ENCODE measurements at places on chromosomes 6 and 20.

- DNase-seq, result no peak
These were observed 4.7 kb upstream of the TRMT11 start for GRCh38 chr6:125981571-125982185.

DNA sequence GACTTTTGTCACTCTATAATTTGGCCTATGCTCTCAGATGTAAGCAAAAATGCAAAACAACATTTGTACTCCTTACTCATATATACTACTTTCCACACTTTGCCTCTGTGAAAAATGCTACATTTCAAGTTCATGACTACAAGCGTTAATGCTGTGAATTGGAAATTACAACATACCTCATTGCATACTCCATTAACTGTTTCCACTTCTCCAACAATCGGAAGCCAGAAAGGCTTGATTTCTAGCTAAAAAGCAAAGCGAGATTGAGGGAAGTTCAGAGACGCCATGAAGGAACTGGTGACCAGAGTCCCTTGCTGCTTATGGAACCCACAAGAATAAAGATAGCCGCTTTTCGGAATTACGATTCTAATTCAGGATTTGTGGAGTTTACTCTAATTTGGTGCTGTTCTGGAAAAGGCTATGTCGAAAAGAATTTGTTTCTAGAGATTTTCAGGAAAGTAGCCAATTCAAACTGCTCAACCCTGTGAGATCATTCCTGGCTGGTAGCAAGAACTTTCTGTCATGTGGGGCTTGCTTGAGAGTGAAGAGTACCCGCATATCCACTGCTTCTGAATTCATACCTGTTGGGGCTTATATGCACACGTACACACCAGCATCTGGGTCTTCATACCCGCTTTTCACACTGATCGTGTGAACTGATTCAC, 98.0 kb upstream of the CITED2 start:
- no peak for DNase-seq

DNA sequence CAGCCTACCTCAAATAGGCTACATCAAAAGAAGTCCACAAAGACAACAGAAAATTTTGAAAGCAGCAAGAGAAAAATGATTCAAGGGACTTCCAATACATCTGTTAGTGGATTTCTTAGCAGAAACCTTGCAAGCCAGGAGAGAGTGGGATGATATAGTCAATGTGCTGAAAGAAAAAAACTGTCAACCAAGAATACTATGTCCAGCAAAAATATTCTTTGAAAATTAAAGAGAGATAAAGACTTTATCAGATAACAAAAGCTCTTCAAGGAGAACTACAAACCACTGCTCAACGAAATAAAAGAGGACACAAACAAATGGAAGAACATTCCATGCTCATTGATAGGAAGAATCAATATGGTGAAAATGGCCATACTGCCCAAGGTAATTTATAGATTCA, 34.0 kb downstream of the MCHR2 start:
- DNase-seq, result no peak

DNA sequence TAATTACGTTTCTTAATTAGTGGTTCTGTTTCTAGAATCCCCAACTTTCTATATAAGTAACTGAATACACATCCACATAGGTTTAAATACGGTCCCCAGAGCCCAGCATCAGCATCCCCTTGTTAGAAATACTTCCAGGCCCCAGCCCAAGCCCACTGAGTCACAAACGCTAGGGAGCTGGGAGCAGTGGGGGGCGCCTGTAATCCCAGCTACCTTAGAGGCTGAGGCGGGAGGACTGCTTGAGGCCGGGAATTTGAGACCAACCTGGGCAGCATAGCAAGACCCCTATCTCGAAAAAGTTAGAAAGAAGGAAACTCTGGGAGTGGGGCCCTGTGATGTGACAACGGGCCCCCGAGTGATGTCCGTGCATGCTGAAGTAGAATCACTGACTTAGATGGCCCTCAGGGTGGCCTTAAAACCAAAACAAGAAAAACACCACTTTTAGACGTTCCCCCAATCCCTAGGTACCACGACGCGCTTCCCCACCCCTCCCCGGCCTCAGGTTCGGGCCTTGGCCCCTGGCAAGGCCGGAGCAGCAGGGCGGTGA, 1.3 kb upstream of the PPP1R3G start:
- no peak for DNase-seq

DNA sequence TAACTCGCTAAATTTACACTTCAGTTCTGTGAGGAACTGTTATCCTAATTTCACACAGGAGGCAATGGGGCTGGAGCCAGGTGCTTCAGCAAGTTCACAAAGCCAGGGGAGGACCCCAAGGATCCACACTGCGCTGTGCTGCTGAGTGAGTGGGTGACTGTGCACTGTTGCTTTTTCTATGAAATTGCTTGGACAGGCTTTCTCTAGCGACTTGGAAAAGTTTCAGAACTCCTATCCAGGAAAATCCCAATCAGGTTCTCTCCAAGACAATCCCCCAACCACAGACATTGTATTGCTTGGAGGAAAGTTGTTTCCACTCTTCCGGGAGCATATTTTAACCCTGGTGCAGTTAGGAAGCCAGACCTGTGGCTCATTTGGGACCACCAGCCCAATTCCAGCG, 175.9 kb upstream of the CST7 start:
- no peak for DNase-seq

DNA sequence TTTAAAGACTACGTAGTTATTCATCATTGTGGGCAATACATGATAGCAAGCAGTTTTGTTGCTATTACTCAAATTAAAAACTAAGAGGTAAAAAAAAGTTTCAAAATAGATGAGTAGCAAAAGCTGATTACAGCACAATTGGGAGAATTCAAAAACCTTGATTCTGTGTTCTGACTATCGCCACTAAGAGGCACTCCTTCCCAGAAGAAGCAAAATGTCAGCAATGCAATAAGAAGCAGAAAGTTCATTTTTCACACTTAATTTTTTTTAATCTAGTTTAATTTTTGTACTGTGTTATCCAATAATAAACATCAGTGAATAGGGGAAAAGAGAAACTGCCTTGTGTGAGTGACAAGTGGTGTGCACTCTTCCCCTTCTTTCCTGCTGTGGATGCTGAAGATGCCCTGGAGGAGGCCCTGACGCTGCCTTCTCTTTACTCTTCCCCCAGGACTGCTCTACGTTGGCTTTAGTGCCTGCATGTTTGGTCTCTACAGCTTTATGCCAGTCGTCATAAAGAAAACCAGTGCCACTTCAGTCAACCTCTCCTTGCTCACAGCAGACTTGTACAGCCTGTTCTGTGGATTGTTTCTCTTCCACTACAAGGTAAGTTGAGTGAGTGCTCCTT, 263.2 kb upstream of the PLN start:
- DNase-seq, result no peak

GRCh38 chr6:154993710-154994109, 1.4 kb upstream of the TIAM2 start:
- DNase-seq, result no peak

GRCh38 chr6:80967609-80968008, 784.9 kb downstream of the TENT5A start:
- DNase-seq, result no peak

DNA sequence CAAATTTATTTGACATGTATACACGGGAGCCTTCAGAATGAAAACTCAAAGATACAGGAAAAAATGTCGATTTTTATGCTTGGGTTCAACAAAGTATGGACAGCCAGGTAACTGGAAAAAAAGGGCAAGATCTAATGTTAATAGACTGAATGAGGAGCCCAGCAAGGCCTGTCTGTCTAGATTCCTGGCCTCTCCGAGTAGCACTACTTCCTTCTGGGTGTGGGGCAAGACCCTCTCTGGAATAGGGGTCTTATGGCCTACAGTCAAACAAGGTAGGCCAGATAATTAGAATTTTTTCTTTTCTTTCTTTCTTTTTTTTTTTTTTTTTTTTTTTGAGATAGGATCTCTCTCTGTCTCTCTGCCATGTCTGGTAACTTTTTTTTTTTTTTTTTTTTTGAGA, 113.4 kb upstream of the SHLD1 start:
- no peak for DNase-seq

- no peak for DNase-seq
These were observed 637 bp downstream of the TRPC4AP start for GRCh38 chr20:35091816-35092523.

DNA sequence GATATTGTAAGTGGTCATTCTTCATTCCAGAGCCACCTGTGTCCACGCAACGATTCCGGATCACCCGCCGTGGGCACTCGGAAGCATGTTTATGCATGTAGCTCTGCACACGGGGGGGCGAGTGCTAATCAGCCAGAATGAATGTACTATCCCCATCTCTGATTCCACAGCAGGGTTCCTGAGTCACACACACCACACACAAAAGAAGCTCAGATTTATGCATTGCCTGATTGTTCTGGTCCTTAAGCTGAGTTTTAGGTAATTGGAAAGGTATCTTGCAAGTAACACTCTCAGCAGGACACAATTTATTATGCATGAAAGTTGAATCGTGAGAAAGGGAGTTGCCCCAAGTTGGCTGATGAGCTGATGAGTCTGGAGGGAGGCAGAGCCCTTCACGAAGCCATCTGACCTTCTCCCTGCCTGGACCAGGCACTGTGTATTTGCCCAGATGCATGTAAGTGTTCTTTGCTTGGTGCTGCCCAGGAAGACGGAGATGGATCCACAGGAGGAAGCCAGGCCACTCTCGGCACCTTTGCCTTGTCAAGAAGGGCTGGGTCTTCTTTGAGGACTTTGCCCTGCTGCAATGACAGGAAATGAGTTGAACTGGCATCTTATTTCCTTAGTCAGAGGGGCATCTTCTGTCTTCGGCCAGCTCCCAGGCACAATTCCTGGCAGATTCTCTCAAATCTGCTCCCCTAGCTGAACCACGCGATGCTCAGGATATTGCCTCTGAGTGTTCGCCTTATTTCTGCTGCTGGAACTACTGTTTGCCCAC, 141.1 kb downstream of the SYNDIG1 start:
- no peak for DNase-seq

GRCh38 chr6:16380220-16380809, 141.9 kb downstream of the GMPR start:
- no peak for DNase-seq

DNA sequence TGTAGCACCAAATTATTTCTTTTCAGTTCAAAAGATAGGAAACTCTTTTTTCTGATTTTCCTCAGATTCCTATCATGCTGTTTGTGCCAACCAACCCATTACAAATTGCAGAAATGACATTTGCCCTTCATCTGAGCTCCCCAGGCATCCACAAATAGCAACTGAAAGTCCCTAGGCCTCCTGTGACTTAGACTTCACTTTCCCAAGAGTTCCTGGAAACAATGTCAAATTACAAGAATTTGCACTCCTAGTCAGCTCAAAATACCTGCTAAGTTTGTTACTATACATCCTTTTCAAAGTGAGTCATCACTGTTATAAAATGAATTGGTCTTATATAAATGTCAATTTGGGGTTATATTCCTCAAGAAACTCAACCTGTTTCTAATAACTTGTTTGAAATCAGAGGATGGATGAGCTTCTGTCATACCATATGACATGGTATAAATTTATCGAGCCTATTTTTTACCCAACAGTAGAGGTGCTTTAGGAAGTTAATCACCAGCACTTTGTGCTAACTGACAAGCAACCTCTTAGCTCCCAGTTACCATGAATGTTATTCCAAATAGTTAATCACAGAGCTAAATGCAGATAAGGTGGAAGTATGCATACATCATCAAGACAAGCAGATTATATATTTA, 256.5 kb downstream of the HACE1 start:
- DNase-seq, result no peak

DNA sequence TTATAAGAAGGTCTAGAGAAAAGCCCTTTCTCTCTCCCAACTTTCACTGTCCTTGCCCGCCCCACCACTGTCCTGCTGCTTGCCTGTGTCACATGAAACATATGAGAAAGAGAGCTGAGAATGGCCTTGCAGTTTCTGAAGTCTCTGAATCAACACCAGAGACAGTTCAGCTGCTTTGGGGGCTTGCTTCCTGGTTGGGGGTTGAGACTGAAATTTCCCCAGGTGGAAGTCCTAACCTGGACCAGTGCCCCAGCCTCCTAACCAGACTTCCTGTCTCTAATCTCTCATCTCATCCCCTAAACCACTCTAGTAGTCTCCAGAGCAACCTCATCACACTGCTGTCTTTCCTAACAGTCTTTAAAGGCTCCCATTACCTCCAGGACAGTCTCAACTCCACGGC, 10.7 kb downstream of the TRAM2 start:
- no peak for DNase-seq

DNA sequence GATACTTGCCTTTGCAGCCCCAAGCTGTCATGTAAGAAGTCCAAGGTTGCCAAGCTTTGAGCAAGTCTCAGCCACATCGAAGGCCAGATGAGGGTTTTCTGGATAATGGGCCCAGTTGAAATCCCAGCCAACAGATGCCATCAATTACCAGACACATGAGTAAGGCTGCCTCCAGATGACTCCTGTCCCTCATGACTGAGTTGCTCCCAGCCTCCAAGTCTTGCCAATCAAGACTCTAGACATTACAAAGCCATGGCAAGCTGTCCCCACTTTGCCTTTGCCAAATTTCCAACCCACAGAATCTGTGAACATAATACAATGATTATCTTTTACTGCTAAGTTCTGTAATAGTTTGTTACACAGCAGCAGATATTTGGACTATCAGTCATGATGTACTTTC, 76.8 kb upstream of the ARMC2 start:
- no peak for DNase-seq

DNA sequence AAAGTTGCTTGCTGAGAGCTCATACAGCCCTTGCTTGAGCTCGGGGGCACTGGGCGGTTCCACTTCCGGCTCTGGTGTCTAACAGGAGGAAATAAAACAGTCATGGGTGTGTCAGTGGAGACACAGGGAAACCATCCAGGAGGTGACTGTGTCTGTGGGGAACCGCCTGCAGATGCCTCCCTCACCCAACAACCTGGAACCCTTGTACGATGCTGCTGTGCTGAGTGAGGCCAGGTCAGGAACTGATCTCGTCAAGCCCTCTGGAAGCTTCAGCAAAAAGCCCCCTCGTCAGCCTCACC, 15.5 kb downstream of the TXNDC5 start:
- DNase-seq, result no peak

GRCh38 chr6:37483917-37484785, 15.5 kb downstream of the CCDC167 start:
- peak; percentile 66 for DNase-seq

- DNase-seq, result no peak
These were observed 32.5 kb downstream of the AKAP7 start for GRCh38 chr6:131167773-131168172.

GRCh38 chr20:36886859-36887751, 11.2 kb downstream of the TLDC2 start:
- peak; percentile 77 for DNase-seq

- no peak for DNase-seq
These were observed 19.9 kb downstream of the ATXN1 start for GRCh38 chr6:16741112-16742016.

DNA sequence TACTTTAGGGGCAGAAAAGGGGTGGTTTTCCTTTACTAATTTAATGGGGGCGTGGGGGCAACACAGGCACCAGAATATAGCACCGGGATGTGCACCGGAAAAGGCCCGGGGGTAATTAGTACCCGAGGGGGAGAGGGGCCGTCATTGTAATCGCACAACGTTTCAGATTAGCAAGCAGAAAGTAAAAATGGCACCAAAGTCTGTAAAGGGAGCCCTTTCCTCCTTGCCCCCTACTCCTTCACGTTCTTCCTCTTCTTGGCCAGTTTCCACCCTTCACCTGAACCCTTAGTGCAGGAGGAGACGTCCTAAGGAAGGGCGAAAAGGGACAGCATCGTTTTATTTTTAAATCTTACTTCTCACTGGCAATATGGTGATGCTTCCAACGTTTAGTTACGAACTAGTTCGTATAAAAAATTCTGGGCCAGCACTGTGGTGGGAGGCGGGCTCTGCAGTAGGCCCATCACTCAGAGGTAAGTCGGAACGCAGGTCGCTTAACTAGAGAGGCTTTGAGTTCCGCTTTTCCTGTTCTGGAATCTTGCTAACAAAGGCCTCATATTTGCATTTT, 742 bp upstream of the CEP85L start:
- no peak for DNase-seq

- DNase-seq, result no peak
These were observed 4.2 kb upstream of the BMP6 start for GRCh38 chr6:7721649-7722048.
